HFFc6 (cell line): ENCODE measurements at places on chromosomes 6 and 20. TPM values are rescaled to one million over a fixed set of nuclear protein-coding genes. Genes with fewer than 3 reads are reported as not detected.
A peak's percentile ranks its signal among the peaks of the same experiment; 100 is the strongest.

DNA sequence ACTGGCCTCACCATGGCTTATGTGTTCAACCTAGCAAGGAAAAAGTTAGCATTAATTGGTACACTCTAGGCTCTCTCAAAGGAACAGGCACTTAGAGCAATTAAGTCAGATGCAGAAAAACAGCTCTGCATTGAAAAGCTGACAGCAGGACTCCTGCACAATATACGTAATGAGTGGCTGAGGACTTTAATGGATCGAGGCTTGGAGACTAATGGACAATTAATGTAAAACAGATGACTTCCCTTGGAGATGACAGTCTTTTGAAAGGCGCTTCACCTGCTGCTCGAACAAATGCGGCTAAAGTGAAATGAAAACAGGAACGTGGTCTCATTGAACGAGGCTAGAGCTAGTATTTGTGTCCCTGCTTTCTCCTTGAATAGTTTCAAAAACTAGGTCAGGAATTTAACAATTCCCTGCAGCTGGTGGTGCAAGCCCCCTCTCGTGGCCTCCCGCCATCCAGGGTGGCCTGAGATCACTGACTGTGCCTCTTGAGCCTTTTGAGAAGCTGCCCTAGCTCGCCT lies 137.1 kb downstream of the ELOVL4 start:
- H3K27me3 ChIP-seq: no peaks in the 10 kb centered on the region; the same call in 1 of the 2 replicates
- H3K27ac ChIP-seq: no peak overlapping the region
- H3K36me3 ChIP-seq: no peaks in the 10 kb centered on the region
- DNase-seq: no peak
- H3K4me1 ChIP-seq: peaks cover 8% of the 10 kb centered on the region

DNA sequence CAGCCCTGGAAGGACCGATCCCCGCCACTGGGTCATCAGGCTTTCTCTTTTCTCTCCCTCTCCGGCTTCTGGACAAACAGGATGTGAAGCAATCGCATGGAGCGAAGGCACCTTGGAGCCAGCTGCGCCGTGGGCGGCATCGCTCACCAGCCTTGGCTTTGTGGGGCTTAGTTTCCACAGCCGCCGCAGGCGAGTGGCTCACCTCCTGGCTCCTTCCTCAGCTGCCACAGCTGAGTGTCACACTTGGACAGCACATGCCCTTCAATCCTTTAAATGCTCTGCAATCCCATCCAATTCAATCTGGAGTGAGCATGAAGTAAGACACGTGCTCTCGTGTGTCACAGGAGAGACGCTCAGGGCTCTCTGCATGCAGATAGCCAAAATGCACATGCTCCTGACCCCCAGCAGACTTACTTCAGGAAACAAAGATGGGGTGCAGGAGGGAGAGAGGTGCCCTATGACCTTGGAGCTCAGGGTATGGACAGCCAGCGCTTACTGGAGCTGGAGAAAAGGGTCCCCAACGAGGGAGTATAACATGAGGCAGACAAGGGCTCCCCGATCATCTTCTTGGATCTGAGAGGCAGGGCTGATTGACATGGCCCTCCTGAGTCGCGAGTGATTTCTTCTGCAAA lies 70.9 kb downstream of the BMP7 start:
- H3K4me1 ChIP-seq: peaks cover 23% of the 10 kb centered on the region
- peak overlapping the region; percentile 16; the same call in 1 of the 2 replicates for H3K4me3 ChIP-seq
- H3K36me3 ChIP-seq: no peaks in the 10 kb centered on the region
- peak overlapping the region; percentile 76; the same call in 1 of the 2 replicates for H3K27ac ChIP-seq

DNA sequence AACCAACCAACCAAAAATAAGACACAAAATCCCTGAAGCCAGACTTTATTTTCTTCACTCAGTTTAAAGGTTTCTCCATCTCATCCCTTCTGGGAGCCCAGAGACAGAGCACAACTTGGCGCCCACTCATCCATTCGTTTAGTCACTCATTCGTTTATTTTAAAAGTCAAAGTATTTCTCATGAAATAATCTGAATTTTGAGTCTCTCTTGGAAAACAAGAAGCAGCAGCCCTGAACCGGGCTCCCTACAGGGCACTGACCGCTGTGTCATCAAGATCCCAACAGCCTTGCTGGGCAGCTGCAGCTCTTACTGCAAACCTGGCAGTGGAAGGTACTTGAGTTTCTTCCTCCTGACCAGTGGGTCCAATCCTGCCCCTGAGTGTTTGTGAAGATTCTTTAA lies 171.6 kb downstream of the THBS2 start:
- H3K27ac ChIP-seq: no peak overlapping the region
- H3K4me1 ChIP-seq: peaks cover under 1% of the 10 kb centered on the region; the same call in 1 of the 2 replicates
- H3K4me3 ChIP-seq: no peak overlapping the region
- peaks cover 17% of the 10 kb centered on the region; the same call in 1 of the 2 replicates for H3K36me3 ChIP-seq
- no peak for DNase-seq

GRCh38 chr6:166567107-166567506 lies 19.4 kb downstream of the RAMACL start:
- no peaks in the 10 kb centered on the region; the same call in 1 of the 2 replicates for H3K36me3 ChIP-seq
- H3K4me3 ChIP-seq: peak overlapping the region; percentile 58
- H3K27me3 ChIP-seq: peaks cover 3% of the 10 kb centered on the region; the same call in 1 of the 2 replicates
- H3K27ac ChIP-seq: peak overlapping the region; percentile 82
- DNase-seq: peak; percentile 97
- peaks cover 19% of the 10 kb centered on the region for H3K4me1 ChIP-seq

DNA sequence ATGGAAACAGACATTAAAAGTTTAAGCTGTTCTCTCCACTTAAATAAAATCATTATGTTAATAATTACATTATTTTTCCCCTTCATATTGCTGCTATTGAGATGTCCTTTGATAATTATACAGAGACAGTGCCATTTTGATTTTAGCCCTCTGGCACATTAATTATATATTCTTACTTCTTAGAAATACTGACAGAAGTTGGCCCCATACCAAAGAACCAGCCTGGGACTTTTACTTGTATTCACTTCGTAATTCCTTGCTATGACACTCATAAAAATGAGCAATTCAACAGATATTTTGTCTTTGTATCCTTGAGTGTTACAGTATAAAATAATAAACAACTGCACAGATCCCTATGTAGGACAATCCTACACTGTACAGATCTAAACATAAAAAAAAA lies 743.7 kb downstream of the TBC1D32 start:
- no peaks in the 10 kb centered on the region for H3K36me3 ChIP-seq
- no peak overlapping the region for H3K4me3 ChIP-seq
- H3K27ac ChIP-seq: no peak overlapping the region
- no peak for DNase-seq
- H3K27me3 ChIP-seq: no peaks in the 10 kb centered on the region

GGTLC1 gene
- total RNA-seq: not detected in 3 replicates

DNA sequence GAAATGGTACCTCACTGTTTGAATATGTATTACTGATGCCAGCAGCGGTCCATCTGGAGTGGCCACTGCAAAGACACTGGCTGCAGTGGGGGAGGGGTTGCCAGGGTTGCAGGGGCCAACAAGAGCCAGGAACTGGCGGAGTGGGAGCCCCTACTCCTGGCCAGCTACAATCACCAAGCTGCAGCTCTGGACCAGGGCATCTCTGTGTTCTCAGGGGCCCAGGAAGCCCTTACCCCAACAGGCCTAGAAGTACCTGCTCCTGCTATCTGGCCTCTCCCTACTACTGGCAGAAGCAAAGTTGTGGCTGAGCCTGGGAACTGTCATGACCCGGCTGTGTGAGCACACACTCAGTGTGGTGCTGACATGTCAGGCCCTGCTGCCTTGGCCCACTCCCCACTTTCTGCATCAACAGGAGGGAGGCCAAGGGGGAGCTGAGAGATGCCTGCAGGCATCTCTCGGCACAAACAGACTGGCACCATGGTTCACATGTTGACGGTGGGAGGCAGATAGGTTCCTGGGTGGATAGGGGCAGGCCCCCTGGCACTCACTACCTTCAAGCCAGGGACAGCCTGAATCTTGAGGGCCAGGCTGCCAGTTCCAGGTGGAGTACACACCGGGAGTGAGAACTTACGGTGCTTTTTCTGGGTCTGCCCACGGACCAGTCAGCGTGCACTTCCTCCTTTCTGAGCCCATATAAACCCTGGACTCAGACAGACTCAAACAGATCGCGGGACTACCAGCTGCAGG lies 1188.0 kb downstream of the GRIK2 start:
- no peaks in the 10 kb centered on the region; the same call in 1 of the 2 replicates for H3K27me3 ChIP-seq
- DNase-seq: no peak
- no peak overlapping the region for H3K27ac ChIP-seq
- H3K36me3 ChIP-seq: no peaks in the 10 kb centered on the region

DNA sequence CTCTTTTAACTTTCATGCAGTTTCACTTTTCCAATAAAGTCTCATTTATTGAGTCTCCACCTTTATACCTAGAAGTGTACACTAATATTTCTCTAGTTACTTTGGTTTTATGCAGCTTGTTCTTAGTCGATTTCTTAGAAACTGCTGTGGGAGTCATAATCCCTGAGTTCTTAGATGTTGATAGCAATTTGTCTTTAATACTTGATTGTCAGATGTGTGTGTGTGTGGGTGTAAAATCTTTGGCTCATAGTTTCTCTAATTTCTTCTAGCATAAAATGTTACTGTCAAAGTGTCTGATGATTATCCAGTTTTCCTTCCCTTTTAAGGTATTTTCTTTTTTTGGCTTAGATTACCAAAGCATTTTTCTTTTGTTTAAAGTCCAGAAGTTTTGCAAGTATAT lies 473.8 kb upstream of the PTCHD4 start:
- DNase-seq: no peak

ANKRD6 gene
- not detected in 3 replicates for total RNA-seq

- no peak overlapping the region for H3K4me3 ChIP-seq
- DNase-seq: no peak
- H3K27me3 ChIP-seq: peaks cover 3% of the 10 kb centered on the region; the same call in 1 of the 2 replicates
Observed at GRCh38 chr6:37209461-37210205, 39.7 kb downstream of the PIM1 start.

DNA sequence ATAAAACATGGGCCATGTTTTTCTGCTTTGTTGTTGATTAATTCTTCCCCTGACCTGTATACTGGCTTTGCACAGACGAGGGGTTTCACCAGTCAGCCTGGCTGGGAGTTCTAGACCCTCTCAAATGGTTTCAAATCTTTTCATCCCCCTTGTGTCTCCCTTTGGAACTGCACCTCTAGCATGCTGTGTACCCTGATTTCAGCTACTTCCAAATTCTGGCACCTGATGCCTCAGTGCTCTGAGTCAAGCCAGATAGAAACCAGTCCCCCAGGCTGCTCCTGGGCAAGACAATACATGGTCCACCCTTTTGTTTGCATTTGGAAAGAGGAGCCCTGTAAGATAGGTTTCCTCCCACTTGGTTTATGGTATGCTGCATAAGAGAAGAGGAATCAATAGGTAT lies 290.2 kb downstream of the BTBD3 start:
- no peak overlapping the region for H3K4me3 ChIP-seq
- no peaks in the 10 kb centered on the region; the same call in none of the 2 replicates for H3K27me3 ChIP-seq
- no peak overlapping the region for H3K27ac ChIP-seq
- H3K36me3 ChIP-seq: no peaks in the 10 kb centered on the region
- H3K4me1 ChIP-seq: no peaks in the 10 kb centered on the region

GRCh38 chr6:128078276-128078675 lies 177.4 kb upstream of the THEMIS start:
- H3K4me1 ChIP-seq: peaks cover 23% of the 10 kb centered on the region
- H3K27me3 ChIP-seq: peaks cover 2% of the 10 kb centered on the region; the same call in 1 of the 2 replicates
- H3K4me3 ChIP-seq: no peak overlapping the region
- no peak for DNase-seq

- peak overlapping the region; percentile 98 for H3K4me3 ChIP-seq
- H3K27ac ChIP-seq: peak overlapping the region; percentile 24; the same call in 1 of the 2 replicates
- peak; percentile 17 for DNase-seq
- H3K4me1 ChIP-seq: peaks cover 15% of the 10 kb centered on the region
- peaks cover 6% of the 10 kb centered on the region for H3K36me3 ChIP-seq
Observed at GRCh38 chr20:52105442-52106422, 85.8 kb downstream of the ZFP64 start.

CTAGE9 gene
- not detected in 3 replicates for total RNA-seq

TGM2 gene
- total RNA-seq: 99.6 to 434 TPM (median 265 TPM) in 3 replicates

DNA sequence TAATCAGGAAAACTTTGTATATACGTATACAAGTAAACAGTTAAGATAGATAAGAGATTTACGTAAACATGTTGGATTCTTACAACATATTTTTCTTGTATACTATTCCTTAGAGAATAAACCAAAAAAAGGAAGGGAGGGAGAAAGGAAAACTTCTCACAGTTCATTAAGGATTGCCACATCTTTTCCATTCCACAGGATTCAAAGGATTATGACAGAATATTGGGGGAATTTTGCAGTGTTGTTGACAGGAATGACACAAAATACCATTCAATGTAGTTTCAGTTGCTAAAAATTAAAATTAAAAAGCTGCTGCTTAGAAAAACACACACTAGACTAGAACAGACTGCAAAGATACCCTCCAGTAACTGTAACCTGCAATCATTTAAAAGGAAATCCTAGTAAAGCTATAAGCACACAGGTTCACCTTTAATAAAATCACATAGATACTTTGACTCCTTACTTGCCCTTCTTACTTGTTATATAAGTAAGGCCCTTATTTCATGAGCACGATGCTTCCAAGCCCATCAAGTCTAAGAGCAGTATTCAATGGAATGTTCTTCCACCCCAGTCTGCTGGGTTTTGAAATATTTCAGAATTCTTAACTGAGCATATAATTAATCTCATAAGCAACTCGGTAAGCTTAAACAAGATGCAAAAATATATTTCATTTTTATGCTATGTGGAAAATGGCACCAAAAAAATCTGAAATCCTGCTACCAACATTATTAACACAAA lies 107.8 kb downstream of the SMLR1 start:
- DNase-seq: no peak
- H3K27me3 ChIP-seq: no peaks in the 10 kb centered on the region
- H3K4me1 ChIP-seq: peaks cover 41% of the 10 kb centered on the region
- no peak overlapping the region for H3K27ac ChIP-seq

DZANK1 gene
- 1.2 to 1.5 TPM (median 1.3 TPM) in 3 replicates for total RNA-seq

MYO6 gene
- total RNA-seq: 17.3 to 19.9 TPM (median 19.2 TPM) in 3 replicates

CENPQ gene
- 6.6 to 12.8 TPM (median 11.5 TPM) in 3 replicates for total RNA-seq

LAMA2 gene
- 6.7 to 14.3 TPM (median 7.1 TPM) in 3 replicates for total RNA-seq

DNA sequence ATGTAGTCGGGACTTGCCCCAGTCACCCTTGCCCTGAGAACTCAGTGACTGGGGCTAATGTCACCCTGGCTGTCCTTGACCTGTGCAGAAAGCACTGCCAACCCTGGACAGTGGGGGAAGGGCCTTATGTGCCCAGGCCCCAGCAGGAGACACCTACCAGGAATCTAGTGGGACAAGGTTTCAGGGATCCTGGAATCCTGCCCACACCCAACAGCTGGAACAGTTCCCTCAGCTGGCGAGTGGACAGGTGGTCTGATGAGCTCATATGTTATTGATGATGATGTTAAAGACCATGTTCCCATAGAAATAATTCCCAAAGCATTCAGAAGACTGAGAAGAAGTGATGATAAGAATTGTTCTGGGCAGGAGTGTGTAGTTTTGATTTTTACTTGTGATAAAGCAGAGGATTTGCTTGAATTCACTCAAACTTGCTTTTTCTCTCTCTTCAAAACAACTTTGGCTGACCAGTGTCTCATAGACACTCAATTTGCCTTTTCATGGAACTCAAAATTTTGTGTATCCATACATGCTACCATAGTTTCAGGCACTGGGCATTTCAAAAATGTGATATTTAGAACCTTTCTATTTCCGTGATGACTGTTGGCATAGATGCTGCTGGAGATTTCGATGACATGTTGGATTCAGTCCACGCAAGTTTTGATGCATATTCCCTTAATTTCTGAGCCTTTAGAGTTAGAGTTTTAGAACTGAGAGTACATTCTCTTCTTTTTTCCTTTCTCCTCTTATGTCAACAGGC lies 79.3 kb downstream of the SLC22A3 start:
- DNase-seq: no peak
- H3K27me3 ChIP-seq: no peaks in the 10 kb centered on the region
- H3K27ac ChIP-seq: no peak overlapping the region
- H3K4me3 ChIP-seq: no peak overlapping the region
- peaks cover 19% of the 10 kb centered on the region; the same call in 1 of the 2 replicates for H3K4me1 ChIP-seq
- no peaks in the 10 kb centered on the region for H3K36me3 ChIP-seq

- no peak overlapping the region for H3K27ac ChIP-seq
- no peaks in the 10 kb centered on the region for H3K4me1 ChIP-seq
- H3K27me3 ChIP-seq: peaks cover 14% of the 10 kb centered on the region
- no peak overlapping the region for H3K4me3 ChIP-seq
- no peaks in the 10 kb centered on the region for H3K36me3 ChIP-seq
Observed at GRCh38 chr20:36435592-36436541, 105.5 kb upstream of the MYL9 start.

PNPLA1 gene
- total RNA-seq: not detected in 3 replicates

TMEM244 gene
- total RNA-seq: not detected in 3 replicates
